ENCODE measurements at places on chromosomes 3 and 15.

DNA sequence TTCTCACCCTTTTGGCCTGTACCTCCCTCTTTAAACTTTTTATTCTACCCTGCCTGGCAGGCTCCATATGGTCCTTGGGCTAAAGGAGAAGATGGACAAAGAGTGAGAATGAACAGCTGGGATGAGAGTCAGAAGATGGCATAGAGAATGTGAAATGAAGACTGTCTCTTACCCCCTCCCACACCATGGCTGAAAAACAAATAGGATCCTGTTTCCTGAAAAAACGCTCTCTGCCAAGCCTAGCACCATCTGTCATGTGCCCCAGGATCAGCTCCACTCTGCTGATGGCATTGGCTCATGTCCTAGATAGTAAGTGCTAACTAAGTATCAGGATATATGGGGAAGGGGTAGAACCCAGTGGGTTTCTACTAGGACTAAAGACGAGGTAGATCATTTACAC lies 238.6 kb downstream of the MEX3B start:
- no peak for DNase-seq

- no peak for DNase-seq
Measured at GRCh38 chr15:27483124-27483523, 512.1 kb downstream of the GABRG3 start.

DNA sequence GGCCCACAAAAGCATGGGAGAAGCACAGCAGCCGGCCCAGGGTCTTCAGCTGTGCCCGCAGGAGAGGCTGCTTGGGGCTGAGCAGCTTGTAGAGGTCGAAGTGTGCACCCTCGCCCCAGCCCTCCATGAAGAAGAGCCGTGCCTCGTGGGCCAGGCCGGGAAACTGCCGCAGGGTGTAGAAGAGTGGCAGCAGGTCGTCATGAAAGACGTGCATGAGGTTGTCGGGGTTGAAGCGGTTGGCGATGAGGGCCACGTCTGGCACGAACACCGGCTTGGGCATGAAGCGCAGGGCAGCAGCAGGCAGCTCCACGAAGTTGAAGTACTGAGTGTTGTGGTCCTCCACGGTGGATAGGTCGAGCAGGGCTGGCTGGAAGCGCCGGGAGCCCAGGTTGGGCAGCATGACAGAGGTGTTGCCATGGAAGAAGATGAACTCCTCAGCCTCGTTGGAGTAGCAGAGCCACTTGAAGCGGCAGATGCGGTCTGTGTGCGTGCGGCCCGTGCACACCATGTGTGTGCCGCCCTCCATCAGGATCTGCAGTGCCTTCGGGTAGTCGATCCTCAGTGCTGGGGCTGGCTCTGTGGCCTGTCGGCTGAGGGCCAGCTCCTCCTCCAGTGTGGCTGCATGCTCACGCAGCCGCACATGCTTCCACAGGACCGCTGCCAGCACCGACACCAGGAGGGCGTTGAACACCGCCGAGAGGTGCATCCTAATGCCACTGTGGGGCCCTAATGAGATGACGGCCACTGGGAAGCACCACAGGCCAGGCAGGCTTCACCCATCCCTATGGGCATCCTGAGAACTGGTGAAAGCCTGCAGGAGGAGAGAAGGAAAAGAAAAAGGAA lies 24.9 kb downstream of the POMGNT2 start:
- no peak for DNase-seq

DNA sequence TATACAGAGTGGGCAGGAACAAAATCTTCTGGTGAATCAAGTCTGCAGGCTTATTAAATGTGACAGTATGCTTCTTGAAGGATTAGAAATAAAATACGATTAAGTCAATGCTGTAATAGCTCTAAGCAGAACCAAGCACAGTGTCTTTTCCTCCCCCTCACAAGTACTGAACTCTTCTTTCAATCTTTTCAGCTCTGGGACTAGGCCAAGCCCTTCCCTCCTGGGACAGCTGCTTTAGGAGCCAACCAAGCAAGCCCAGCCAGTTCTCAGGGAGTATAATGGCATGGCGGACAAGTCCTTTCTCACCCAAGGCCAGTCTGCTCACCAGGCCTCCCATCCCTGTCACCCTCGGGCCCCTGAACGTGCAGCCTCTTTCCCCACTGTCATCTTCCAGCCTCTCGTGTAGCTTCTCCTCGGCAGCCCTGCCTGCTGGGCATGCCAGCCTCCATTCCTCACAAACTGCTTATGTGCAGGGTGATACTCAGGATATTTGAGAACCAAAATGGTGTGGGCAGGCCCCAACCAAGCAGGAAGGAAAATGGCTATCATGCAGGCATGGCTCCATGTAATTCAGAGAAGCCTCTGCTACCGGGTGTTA lies 8.4 kb upstream of the PPP1R2 start:
- no peak for DNase-seq

DNA sequence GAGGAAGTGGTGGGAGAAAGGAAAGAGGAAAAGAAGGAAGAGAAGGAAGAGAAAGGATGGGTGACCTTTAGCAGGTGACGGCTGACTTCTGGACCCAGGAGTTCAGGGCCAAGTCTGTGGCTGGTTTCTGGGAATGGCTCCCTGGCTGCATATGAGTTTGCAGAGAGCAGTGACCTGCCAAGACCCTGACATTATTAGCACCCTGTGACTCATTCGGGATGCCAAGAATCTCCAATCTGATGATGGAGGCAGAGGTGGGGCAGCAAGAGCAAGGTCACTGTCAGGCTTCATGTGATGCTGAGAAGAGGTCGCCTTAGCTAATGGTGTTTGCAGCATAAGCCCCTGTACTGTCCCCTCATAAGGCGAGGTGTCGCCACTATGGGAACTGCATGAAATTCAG lies 42.6 kb downstream of the MYZAP start:
- no peak for DNase-seq

GRCh38 chr3:169811631-169812331 lies 889 bp upstream of the LRRIQ4 start:
- DNase-seq: no peak

DNA sequence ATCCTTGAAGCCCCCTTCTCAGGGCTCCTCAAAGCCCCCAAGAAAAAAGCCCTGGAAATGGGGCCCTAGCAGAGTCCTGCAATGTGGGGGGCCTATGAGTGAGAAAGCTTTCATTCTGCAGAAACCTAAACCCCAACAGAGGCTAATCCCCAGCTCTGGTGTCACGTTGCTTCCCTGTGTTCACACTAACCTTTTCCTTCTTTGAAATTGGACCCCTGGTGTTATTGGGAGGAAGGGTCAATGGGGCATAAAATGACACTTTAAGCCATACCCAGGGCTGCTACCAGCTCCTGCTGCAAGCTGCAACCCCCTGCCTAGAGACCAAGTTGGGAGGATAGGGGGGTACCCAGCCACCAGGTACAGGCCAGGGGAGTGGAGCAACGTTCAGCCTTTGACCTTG lies 2.1 kb downstream of the CYP1A2 start:
- no peak for DNase-seq

GRCh38 chr15:80944818-80945217 lies 44.8 kb downstream of the MESD start:
- DNase-seq: no peak

- DNase-seq: no peak
Measured at GRCh38 chr3:21330293-21330692, 420.7 kb downstream of the ZNF385D start.

DNA sequence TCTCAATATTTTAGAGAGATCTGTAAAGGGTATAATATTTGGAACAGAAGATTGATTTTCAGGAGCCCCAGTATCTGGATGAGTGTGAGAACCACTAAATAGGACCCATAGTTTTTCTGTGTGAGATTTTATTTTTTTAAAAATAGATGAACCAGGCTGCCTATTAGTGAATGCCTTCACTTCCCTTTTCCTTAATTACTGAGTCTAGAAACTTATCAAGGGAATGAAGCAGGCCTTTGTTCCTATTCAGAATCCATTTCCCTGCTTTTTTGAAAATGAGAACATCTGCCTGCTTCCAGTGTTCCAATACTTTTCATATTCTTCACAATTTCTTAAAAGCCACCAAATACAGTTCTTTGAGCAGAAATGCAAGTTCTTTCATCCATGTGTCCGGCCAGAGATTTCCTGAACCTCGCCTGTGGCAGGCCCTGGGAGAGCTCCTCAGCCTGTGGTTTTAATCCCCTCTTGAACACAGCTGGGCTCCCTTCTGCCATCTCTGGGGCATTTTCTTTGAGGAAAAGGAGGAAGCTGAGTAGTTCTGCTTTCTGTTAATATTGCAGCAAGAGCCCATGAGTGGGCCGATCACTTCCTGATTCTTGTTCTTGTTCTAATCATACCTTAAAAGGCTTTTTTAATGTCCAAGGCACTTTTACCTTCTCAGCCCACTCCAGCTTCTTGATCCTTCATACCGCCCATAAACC lies 4.7 kb downstream of the EHD4 start:
- no peak for DNase-seq

DNA sequence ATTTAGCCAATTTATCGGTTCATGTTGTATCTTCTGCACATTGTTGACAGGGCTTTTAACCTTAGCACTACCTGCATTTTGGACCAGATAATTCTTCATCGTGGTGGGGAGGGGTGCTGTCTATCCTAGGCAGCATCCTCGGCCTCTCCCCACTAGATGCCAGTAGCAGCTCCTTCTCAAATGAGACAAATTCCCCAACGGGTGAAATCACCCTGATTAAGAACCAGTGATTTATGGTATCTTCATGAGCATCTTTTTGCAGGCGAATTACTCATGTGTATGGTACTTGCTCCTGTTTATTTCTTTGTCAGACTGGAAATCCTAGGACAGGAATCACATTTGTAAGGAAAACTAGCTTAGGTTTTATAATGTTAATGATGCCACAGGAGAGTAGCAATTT lies 68.0 kb downstream of the C3orf70 start:
- no peak for DNase-seq

GRCh38 chr3:39222939-39223338 lies 30.5 kb upstream of the XIRP1 start:
- DNase-seq: no peak

GRCh38 chr15:57462381-57462780 lies 86.1 kb downstream of the CGNL1 start:
- no peak for DNase-seq

DNA sequence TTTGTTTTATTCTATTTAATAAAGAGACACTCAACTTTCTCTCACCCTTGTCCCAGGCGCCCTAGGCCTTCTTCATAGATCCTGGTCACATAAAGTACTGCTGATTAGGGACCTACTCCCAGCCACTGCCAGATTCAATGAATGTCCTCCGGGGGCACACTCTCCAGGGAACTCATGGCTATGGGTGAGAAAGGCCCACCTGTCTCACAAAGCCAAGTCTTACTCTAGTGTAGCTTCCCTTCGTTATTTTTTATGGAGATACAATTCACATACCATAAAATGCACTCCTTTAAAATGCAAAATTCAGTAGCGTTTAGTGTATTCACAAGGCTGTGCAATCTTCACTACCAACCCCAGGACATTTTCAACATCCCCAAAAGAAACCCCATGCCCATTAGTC lies 87.8 kb downstream of the ADCY5 start:
- no peak for DNase-seq

- no peak for DNase-seq
Measured at GRCh38 chr3:105490045-105490444, 123.3 kb downstream of the ALCAM start.

GRCh38 chr15:99168601-99169580 lies 64.0 kb downstream of the SYNM start:
- no peak for DNase-seq

DNA sequence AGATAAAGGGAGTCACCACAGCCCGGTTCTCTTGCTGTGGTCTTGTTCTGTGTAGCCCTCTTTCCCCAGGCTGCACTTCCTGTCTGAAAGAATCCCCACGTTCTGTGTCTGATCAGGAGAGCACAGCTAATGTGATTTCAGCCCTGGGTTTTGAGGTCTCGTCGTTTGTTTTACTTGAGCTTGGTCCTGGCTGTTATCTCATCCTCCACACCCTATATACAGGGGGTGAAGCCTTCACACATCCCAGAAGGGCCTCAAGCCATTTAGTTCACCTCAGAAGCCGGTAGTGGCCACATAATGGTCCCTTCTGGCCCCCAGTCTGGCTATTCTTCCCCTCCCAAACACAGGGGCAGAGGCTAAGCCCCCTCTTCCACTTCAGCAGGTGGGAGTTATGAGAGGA lies 115.6 kb downstream of the PDE8A start:
- no peak for DNase-seq

DNA sequence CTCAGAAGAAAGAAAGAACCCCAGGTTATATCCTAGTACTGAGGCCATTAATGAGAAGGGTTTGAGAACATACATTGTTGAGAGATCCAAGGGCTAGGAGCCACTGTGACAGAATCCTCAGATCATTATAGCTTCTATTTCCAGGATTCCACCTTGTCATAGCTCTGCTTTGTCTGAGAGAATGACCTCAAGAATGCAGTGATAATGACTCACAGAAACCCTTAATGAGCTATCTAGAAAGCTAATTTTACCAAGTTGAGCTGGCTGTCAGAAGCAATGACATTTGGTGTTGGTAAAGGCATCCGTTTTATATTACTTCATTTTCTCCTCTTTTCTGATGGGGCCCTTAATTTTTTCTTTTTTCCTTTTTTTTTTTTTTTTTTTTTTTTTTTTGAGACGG lies 10.9 kb downstream of the TRIP4 start:
- DNase-seq: no peak

GRCh38 chr3:117399311-117400078 lies 689.9 kb downstream of the TUSC7 start:
- DNase-seq: no peak

GRCh38 chr15:80028937-80029336 lies 30.5 kb upstream of the ZFAND6 start:
- no peak for DNase-seq

- no peak for DNase-seq
Measured at GRCh38 chr3:32681811-32682210, 3.2 kb upstream of the CNOT10 start.

GRCh38 chr3:46717447-46718231 lies at the start of gene PRSS50:
TSS of gene PRSS50 (minus strand) at chr3:46717869. CDS start at chr3:46717824, 45 bp downstream.
- no peak for DNase-seq

GRCh38 chr3:164375995-164376394 lies 702.3 kb downstream of the SI start:
- no peak for DNase-seq

DNA sequence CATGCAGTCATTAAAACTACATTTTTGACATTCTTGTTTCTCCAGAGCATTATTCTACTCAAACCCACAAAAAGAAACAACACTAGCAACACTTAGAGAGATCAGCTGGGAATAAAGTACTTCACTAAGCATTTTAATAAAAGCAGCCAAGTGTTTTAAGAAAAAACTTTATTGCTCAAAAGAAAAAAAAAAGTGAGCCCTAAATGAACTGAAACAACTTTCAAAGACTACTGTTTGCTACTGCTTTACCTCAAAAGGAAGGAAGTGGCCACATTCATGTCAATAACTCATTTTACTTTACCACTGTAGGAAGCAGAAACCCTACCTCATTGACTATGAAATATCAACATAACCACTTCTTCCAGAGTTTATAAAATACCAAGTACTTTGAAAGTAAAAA lies 91.3 kb downstream of the UACA start:
- no peak for DNase-seq

- no peak for DNase-seq
Measured at GRCh38 chr3:88985491-88985890, 121.9 kb upstream of the EPHA3 start.

- no peak for DNase-seq
Measured at GRCh38 chr3:71110385-71111222, 472.9 kb downstream of the FOXP1 start.

GRCh38 chr15:38217191-38217595 lies 35.4 kb upstream of the SPRED1 start:
- DNase-seq: no peak
